ENCODE measurements at places on chromosomes 4 and X.
A peak's percentile ranks its signal among the peaks of the same experiment; 100 is the strongest.

- no peak overlapping the region for H3K27ac ChIP-seq
- no peak for DNase-seq
- no peaks in the 10 kb centered on the region for H3K4me1 ChIP-seq
- H3K36me3 ChIP-seq = no peaks in the 10 kb centered on the region
- H3K27me3 ChIP-seq = no peaks in the 10 kb centered on the region
- H3K4me3 ChIP-seq = no peak overlapping the region
These were observed 61.1 kb downstream of the PPARGC1A start for GRCh38 chr4:23828779-23829178.

DNA sequence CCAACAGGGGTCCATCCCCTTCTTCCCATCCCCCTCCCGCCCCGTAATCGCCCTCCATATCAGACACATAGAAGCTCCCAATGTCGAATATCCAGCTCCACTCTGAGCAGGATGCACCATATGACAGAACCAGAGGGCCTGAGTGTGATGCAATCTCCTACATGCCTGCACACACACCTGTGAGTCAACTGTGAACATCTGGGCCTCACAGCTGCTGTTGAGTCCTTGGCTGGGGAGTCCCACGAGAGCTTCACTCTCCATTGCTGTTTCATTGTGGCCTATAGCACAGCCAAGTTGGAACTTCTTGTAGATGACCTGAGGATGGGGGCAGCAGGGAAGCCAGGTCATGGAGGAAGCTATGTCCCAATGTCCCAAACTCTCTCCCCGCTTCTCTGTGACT is 8.2 kb downstream of the SLC38A5 start:
- H3K4me3 ChIP-seq = no peak overlapping the region
- no peaks in the 10 kb centered on the region for H3K27me3 ChIP-seq
- no peaks in the 10 kb centered on the region for H3K36me3 ChIP-seq
- peak; percentile 22 for DNase-seq

- no peak for DNase-seq
- H3K27ac ChIP-seq = no peak overlapping the region
- H3K4me1 ChIP-seq = no peaks in the 10 kb centered on the region
- H3K27me3 ChIP-seq = no peaks in the 10 kb centered on the region
- H3K36me3 ChIP-seq = no peaks in the 10 kb centered on the region
These were observed 29.3 kb upstream of the FAM47C start for GRCh38 chrX:36978886-36979285.

- no peak overlapping the region for H3K27ac ChIP-seq
- H3K4me3 ChIP-seq = no peak overlapping the region
- no peaks in the 10 kb centered on the region for H3K36me3 ChIP-seq
- no peak for DNase-seq
- H3K27me3 ChIP-seq = no peaks in the 10 kb centered on the region
These were observed 495.0 kb upstream of the SLIT2 start for GRCh38 chr4:19756661-19757060.

DNA sequence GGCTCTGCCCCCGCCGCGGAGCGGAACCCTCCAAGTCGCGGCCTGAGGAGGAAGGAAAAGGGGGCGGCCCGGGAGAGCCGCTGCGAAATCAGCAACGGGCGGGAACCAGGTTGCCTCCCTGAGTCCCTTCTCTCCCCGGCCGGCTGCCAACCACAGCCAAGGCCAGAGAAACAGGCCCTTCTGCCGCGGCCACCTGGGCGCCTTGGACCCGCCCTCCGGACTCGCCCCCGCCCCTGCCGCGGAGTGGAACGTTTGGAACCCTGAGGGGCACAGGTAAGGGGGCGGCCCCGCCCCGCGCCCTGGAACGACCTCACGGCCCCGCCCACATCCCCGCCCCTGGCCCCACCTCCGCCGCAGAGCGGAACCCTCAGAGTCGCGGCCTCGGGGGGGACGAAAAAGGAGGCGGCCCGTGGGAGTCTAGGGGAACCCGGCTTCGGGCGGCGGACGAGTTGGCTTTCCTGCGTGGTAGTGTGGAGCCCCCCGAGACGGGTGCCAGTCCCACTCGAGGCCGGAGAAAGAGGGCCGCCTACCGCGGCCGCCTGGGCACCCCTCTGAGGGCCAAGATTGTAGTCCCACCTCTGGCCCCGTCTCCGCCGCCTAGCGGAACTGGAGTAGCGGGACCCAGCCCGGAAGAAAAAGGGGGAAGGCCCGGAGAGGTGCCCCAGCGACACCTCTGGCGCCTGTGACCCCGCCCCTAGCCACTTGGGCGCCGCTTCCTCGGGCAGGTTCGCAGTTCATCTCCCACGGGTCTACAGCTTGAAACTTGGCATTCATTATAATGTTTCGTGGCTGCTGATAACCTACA is 669 bp upstream of the PHKA2 start:
- peak; percentile 91 for DNase-seq
- H3K4me3 ChIP-seq = peak overlapping the region; percentile 79
- peaks cover 9% of the 10 kb centered on the region for H3K4me1 ChIP-seq
- no peaks in the 10 kb centered on the region for H3K36me3 ChIP-seq

DNA sequence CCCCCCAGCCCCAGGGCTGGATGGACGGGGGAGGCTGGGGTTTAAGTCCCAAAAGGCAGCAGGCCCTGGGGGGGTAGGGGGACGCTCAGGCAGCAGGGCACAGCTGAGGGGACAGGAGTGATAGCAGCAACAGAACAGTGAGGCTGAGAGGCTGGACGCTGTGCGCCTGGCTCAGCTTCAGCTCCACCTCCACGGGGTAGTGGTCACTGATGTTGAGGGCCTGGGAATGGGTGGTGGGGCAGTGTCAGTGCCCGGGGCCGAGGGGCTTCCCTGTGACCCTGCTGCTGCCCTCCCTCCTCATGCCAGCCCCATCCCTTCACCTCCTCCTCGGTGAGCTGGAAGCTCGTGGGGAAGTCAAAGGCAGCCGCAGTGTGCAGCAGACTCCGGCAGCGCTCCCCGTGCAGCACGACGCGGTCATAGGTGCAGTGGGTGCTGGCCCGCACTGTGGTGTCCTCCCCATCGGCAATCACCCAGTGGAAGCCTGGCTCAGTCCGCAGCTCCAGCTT is 4.5 kb downstream of the RPL10 start:
- H3K27me3 ChIP-seq = no peaks in the 10 kb centered on the region
- peaks cover 3% of the 10 kb centered on the region for H3K4me1 ChIP-seq
- peaks cover 30% of the 10 kb centered on the region for H3K36me3 ChIP-seq
- no peak overlapping the region for H3K4me3 ChIP-seq
- DNase-seq = no peak
- H3K27ac ChIP-seq = no peak overlapping the region

DNA sequence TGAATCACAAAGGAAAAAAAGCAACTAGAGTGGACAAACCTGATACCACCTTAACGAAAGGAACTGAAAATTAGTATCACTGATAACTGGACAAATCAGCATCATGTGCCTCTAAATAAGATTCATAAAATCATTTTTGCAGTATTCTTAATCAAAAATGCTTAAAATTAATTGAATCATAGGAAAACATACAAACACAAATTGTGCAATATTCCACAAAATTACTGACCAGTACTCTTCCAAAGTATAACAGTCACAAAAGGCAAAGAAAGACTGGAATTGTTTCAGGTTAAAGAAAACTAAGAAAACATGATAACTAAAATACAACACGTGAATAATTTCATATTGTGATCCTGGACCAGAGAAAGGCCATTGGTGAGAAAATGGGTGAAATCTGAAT is 27.1 kb downstream of the FBXW7 start:
- H3K27ac ChIP-seq = no peak overlapping the region
- no peaks in the 10 kb centered on the region for H3K4me1 ChIP-seq
- H3K36me3 ChIP-seq = no peaks in the 10 kb centered on the region
- no peaks in the 10 kb centered on the region for H3K27me3 ChIP-seq
- no peak overlapping the region for H3K4me3 ChIP-seq

- H3K27ac ChIP-seq = no peak overlapping the region
- peaks cover 3% of the 10 kb centered on the region for H3K27me3 ChIP-seq
- no peaks in the 10 kb centered on the region for H3K4me1 ChIP-seq
- no peak overlapping the region for H3K4me3 ChIP-seq
These were observed 58.6 kb upstream of the ALB start for GRCh38 chr4:73345399-73345975.

DNA sequence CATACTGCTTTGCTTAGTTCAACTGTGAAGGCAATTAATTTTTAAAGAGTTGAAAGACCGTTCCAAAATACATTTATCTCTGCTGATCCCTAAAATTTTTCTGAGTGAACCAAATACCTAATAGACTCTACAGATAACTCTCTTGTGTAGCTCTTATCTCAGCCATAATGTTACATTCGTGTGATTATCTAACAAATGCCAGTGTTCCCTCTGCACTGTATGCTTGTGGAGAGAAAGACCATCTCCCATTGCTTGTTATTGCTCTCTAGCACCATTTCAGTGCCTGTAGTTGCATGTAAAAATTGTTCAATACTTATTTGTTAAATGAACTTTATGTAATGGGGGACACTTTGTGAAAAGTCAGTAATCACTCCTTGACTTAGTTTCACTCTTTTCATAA is 81.3 kb upstream of the ATOH1 start:
- H3K4me3 ChIP-seq = no peak overlapping the region
- H3K36me3 ChIP-seq = no peaks in the 10 kb centered on the region
- no peaks in the 10 kb centered on the region for H3K27me3 ChIP-seq
- no peaks in the 10 kb centered on the region for H3K4me1 ChIP-seq
- no peak overlapping the region for H3K27ac ChIP-seq

DNA sequence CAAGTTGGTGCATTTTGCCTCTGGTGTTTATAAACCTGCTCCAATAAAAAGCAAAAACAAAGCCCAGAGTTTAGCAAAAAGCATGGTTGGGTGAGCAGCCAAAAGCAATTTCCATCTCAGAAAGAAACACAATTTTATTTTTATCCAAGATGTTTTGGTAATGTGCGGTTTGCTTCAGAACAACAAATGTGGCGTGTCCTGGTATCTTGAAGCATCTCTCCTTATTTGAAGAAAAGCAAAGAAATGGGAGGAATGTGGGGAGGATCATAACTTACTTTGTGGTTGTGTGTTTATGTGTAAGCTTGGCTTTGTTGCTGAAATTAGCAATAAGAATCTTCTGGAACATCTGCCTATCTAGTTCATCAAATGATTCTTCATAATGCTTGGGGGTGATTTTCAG is 88.3 kb upstream of the DDX3X start:
- no peak overlapping the region for H3K27ac ChIP-seq
- H3K4me3 ChIP-seq = no peak overlapping the region
- no peaks in the 10 kb centered on the region for H3K4me1 ChIP-seq
- no peak for DNase-seq

GRCh38 chrX:108484251-108484650 is 44.6 kb downstream of the COL4A5 start:
- H3K4me1 ChIP-seq = no peaks in the 10 kb centered on the region
- no peaks in the 10 kb centered on the region for H3K27me3 ChIP-seq
- H3K27ac ChIP-seq = no peak overlapping the region
- H3K4me3 ChIP-seq = no peak overlapping the region

- H3K4me3 ChIP-seq = no peak overlapping the region
- DNase-seq = peak; percentile 26
- H3K4me1 ChIP-seq = peaks cover 26% of the 10 kb centered on the region
- no peaks in the 10 kb centered on the region for H3K36me3 ChIP-seq
- H3K27ac ChIP-seq = no peak overlapping the region
These were observed 23.0 kb upstream of the UBA6 start for GRCh38 chr4:67723949-67724348.

GRCh38 chr4:83331956-83332355 is 2.7 kb downstream of the HPSE start:
- peaks cover 5% of the 10 kb centered on the region for H3K4me1 ChIP-seq
- no peak overlapping the region for H3K4me3 ChIP-seq
- no peak for DNase-seq
- H3K27ac ChIP-seq = no peak overlapping the region
- peaks cover 38% of the 10 kb centered on the region for H3K27me3 ChIP-seq

DNA sequence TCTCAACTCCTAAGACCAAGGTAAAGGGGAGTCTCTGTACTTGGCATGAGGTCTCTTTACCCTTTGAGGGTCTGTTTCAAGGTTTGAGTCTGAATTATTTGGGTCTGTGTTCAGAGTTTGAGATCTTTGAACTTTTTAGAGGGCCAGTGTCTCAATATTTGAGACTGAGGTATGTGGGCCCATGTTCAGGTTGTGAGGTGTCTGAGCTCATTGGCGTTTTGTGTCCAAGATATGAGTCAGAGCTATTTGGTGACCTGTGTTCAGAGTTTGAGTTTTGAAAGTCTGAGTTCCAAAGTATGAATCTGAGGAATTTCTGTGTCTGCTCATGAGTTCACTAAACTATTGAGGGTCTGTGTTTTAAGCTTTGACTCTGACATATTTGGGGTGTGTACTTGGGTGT is 36.7 kb upstream of the PAGE4 start:
- no peak overlapping the region for H3K4me3 ChIP-seq
- H3K27ac ChIP-seq = no peak overlapping the region
- no peaks in the 10 kb centered on the region for H3K27me3 ChIP-seq
- H3K36me3 ChIP-seq = no peaks in the 10 kb centered on the region
- DNase-seq = peak; percentile 66

GRCh38 chrX:24241822-24242648 is 71.8 kb downstream of the SUPT20HL2 start:
- no peaks in the 10 kb centered on the region for H3K36me3 ChIP-seq
- H3K4me1 ChIP-seq = peaks cover 16% of the 10 kb centered on the region
- H3K4me3 ChIP-seq = no peak overlapping the region
- H3K27me3 ChIP-seq = no peaks in the 10 kb centered on the region

DNA sequence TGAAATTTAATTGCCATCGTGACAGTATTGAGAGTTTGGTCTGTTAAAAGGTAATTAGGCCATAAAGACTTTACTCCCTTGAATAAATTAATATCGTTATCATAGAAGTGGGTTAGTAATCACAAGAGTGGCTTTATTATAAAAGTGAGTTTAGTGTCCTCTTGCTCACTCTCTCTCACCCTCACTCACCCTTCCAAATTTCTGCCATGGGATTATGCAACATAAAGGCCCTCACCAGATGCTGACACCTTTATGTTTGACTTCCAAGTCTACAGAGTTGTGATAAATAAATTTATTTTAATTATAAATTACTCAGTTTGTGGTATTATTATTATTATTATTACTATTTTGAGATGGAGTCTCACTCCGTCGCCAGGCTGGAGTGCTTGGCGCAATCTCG is 1070.8 kb downstream of the PCDH18 start:
- H3K27me3 ChIP-seq = no peaks in the 10 kb centered on the region
- DNase-seq = no peak
- H3K27ac ChIP-seq = no peak overlapping the region
- H3K36me3 ChIP-seq = no peaks in the 10 kb centered on the region

GRCh38 chr4:95284655-95285054 is 264.1 kb downstream of the UNC5C start:
- H3K27ac ChIP-seq = no peak overlapping the region
- H3K36me3 ChIP-seq = no peaks in the 10 kb centered on the region

- peaks cover 29% of the 10 kb centered on the region for H3K4me1 ChIP-seq
- peaks cover 59% of the 10 kb centered on the region for H3K36me3 ChIP-seq
- no peak for DNase-seq
- H3K4me3 ChIP-seq = no peak overlapping the region
These were observed 3.1 kb upstream of the CDK16 start for GRCh38 chrX:47215291-47215900.

- no peak overlapping the region for H3K27ac ChIP-seq
- H3K36me3 ChIP-seq = no peaks in the 10 kb centered on the region
- DNase-seq = no peak
- no peaks in the 10 kb centered on the region for H3K27me3 ChIP-seq
- H3K4me3 ChIP-seq = no peak overlapping the region
These were observed 17.3 kb upstream of the ENPEP start for GRCh38 chr4:110458494-110459266.

Data from osteoblast (primary cell).